Inflammatory macrophage treated with lipopolysaccharide for 1 hour (primary cell): ENCODE measurements at places on chromosomes 1 and 21.

- DNase-seq = no peak
Measured at GRCh38 chr1:238318294-238319110, 427.8 kb upstream of the ZP4 start.

- no peak for DNase-seq
Measured at GRCh38 chr1:97013941-97014340, 292.4 kb downstream of the PTBP2 start.

GRCh38 chr1:187513190-187513589 lies 684.4 kb downstream of the PLA2G4A start:
- no peak for DNase-seq

DNA sequence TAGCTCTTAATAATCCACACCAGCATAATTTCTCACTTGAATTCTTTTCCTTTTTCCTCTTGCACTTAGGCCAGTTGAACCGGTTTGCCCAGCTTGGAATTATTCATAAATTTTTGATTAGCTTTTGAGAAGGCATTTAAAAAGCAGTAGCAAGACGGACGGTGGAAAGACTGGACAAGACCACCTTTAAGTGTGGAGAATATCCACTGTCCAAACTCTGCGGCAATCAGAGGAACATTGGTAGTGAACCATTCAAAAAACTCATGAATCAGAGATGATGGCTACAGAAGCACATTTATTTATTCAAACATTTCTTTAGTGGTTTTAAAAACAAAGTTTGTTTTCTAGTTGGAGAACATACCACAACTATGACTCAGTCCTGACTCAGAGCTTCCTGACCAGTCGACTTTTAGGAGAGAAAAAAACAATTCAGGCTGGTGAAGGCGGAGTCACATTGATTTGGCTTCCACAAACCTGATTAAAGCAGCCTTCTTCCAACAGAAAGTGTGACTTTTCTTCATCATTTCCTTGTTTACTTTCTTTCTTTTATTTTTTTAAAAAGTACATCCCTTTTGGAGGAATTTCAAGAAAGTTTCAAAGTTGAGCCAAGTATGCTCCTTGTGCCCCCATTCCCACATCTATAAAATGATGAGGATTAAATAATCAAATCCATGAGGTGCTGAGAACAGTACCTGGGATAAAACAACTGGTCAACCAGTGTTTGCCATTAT lies 128.8 kb downstream of the ADSS2 start:
- DNase-seq = peak; percentile 81

- no peak for DNase-seq
Measured at GRCh38 chr21:29117372-29117955, 13.0 kb upstream of the MAP3K7CL start.

DNA sequence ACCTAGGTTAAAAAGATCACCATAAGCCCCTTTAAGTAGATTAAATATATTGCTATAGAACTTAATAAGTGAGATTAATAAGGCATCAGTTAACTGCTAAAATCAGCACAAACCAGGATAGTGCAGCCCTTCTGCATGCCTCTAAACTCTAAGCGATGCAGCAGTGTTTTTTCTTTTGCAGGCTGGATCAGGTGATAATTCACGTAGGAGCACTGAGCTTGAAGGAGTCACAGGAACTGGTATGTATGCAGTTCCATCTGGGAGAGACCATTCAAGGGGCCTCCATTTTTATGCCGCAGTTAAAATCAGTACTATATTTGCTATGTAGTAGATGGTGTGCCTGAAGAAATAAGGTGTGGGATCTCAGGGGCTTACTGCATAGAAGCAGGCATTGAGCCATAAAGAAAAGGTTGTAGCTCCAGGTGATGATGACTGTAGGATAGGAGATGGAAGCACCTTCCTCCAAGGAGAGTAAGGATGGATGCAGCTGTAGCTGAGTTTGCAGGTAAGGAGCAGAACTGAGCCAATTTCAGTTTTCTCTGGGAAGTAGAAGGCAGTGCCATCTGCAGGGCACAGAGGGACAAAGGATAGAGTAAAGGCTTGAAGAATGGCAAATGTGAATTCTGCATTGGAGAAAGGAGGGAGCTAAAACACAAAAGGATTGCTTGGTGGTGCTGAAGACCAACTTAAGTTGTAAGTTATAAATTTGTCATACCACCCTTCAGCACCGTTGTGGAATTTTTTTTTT lies 22.6 kb downstream of the NPL start:
- DNase-seq = no peak

- no peak for DNase-seq
Measured at GRCh38 chr1:89114662-89115061, 11.3 kb downstream of the GBP2 start.

DNA sequence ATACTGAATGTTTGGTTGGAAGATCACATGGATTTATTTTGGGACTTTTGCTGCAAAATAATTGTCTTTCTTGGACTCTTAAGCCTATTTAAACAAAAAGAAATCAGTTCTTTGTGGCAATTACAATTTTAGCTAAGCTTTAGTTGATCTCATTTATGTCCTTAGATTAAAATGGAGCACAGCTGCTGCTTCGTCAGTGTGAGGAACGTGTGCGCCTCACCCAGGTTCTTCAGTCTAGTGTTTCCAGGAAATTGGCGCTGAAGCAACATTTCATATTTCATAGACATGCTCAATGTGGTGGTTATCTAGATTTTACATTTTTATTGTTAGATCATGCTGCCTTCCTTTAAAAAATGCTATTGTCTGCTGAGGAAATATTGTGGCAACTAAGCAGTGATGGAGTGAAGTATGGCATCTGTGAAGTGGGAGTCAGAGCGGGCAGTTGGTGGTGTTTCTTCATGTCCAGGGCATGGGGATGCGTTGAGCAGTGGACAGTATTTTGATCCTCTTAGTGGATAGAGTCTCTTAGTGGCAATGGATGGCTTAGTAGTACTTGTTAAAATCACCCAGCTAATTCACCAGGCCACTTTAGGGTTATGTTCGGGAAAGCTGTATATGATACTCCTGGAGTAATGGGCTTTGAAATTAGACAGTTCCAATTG lies 5.6 kb downstream of the DDI2 start:
- no peak for DNase-seq

- no peak for DNase-seq
Measured at GRCh38 chr1:202987922-202988583, 19.1 kb upstream of the TMEM183A start.

GRCh38 chr1:230392920-230393521 lies 33.1 kb downstream of the PGBD5 start:
- DNase-seq = no peak

DNA sequence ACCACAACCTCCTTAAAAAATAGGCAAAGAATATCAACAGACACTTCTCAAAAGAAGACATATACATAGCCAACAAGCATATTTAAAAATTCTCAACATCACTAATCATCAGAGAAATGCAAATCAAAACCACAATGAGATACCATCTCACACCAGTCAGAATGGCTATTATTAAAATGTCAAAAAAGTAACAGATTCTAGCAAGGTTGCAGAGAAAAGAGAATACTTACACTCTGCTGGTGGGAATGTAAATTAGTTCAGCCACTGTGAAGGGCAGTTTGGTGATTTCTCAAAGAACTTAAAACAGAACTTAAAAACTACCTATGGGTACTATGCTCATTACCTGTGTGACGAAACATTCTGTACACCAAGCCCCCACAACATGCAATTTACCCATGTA lies 20.7 kb downstream of the CD1B start:
- no peak for DNase-seq

DNA sequence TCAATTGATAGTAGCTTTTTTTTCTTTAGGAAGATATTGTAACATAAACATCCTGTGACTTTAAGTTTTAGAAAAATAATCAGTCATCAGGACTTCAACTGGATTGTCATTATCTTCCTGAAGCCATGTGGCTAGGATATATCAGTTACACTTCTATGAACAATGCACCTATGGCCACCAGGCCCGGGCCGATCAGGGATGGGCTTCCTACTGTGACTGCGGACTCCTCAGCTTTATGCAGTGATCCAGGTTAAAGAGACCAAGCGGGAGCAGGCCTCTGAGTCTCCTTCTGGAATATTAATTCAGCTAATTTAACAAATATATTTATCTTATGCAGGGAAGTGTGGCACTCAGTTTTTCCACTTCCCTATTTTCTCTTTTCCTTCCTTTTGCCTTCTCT lies 200.6 kb downstream of the ADGRL2 start:
- DNase-seq = no peak

GRCh38 chr1:156751451-156751756 lies at the start of gene HDGF:
TSS of gene HDGF (minus strand) at chr1:156751675. CDS start at chr1:156751429, 246 bp downstream.
- no peak for DNase-seq

GRCh38 chr1:219373616-219373935 lies 199.9 kb downstream of the LYPLAL1 start:
- DNase-seq = no peak

DNA sequence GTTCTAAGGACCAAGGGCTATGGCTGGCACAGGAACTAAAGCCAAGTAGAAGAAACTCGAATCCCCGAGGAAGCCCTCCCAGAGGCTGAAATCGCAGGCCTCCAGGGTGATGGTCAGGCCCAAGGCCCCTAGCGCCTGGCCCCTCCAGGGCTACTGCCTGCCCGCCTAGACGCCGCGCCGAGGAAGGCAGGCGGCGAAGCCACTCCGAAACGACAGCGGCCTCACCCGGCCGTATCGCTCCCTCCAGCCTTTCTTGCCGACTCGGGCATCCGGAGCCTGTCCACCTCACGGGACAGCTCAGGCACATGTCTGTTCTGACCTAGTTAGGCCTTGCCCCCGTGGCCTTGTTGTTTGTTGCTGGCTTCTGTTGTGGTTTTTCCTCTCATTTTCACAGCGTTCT lies 9.7 kb upstream of the LHX8 start:
- no peak for DNase-seq

DNA sequence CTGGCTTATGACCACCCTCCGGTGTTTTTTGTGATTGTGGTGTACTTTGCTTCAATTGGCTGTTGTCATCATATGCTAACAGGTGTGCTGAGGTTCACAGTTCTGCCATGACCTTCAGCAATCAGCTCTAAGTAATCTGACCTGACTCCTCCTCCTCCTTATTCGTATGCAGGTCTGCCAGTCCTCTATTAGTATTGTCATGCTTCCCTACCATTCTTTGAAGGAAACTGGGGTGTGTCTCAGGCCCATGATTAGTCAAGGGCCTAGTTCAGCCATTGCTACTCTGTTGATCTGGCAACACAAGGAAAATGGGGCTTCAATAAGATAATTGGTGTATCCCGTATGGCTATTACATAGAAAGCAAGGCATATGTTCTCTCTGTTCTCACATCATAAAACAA lies 332.3 kb upstream of the DPYD start:
- no peak for DNase-seq

DNA sequence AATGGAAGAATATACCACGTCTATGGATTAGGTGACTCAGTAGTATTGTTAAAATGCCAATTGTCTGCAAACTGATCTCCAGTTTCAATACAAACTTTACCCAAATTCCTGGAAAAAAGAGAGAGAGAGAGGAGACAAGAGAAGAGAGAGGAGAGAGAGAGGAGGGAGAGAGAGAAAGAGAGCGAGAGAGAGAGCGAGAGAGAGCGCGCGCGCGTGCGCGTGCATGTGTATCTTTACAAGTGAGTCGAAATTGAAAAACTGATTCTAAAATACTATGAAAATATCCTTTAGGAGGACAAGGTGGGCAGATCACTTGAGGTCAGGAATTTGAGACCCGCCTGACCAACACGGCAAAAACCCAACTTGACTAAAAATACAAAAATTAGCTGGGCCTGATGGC lies 65.2 kb downstream of the CDC42BPA start:
- DNase-seq = no peak

- DNase-seq = no peak
Measured at GRCh38 chr1:167344112-167344511, 123.4 kb downstream of the POU2F1 start.

- DNase-seq = no peak
Measured at GRCh38 chr1:70963374-70963773, 84.2 kb downstream of the PTGER3 start.

- DNase-seq = no peak
Measured at GRCh38 chr1:94909486-94909885, 17.4 kb downstream of the CNN3 start.

- no peak for DNase-seq
Measured at GRCh38 chr1:201554789-201555592, 16.1 kb downstream of the NAV1 start.

- DNase-seq = no peak
Measured at GRCh38 chr1:1187938-1188337, 14.3 kb downstream of the TTLL10 start.

DNA sequence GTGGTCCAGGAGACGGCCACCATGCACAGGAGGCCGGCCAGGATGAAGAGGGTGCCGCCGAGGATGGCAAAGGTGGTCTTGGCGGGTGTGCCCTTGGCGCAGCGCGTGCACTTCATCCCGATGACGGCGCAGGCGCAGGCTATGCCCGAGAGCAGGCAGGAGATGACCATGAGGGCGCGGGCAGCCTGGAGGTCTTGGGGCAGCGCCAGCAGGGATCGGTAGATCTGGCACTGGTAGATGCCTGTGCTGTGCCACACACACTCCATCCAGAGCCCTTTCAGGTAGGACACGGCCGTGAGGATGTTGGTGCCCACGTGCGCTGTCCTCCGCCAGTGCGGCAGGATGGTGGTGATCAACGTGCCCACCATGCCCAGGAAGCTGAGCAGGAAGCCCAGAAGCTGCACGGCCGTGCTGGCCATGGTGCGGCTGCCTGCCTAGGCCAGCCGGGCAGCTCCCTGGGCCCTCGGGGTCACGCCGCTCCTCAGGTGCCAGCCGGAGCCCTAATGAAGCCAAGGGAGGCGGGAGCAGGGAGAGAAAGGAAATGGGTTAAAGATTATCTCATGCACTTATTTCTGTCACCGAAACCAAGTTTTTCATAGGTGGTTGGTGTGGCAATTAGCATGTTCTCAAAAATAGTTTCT lies 18.5 kb downstream of the CLDN14 start:
- DNase-seq = no peak

GRCh38 chr1:163055531-163055930 lies 13.6 kb upstream of the RGS4 start:
- no peak for DNase-seq

GRCh38 chr1:152968248-152968647 lies 2.2 kb upstream of the SPRR4 start:
- peak; percentile 14 for DNase-seq

DNA sequence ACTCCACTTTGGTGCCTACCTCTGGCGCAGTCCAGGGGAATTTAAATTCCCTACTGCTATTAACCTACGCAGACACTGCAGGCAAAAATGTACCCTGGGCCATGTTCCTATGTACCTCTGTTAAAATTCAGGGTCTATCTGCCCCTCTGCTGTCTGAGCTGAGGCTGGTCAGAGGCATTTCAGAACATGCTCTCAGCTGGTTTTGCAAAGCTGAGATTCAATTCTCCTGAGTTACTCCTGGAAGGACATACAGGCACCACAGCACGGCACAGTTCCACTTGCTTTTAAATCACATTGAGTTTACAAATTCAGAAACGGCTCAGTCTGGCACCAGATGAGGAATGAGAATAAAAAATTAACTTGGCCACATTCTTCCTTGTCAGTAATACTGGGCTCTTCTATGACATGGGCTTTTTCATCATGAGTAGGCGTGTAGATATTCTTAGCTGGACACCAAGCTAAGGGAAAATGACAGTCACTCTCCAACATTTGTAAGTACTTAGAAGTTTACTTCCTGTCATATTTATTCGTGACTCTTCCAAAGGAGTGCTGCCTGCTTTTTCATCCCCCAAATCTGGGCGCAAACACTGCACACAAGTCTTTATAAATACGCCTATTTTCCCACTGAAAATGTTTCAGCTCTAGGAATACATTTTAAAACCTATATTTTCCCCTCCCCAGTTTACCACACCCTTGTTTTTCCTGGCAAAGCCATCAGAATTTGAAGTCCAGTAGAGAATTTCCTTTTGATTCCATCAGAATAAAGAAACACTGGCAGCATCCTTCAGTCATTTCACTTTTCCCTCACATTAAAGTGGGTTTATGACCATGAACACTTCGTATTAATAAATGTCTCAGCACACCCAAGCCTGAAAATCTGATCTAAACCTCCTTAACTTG lies 1.9 kb downstream of the C1orf198 start:
- peak; percentile 58 for DNase-seq
